ENCODE measurements at places on chromosomes 1 and 21. TPM values are rescaled to one million over a fixed set of nuclear protein-coding genes. Genes with fewer than 3 reads are reported as not detected.

DNA sequence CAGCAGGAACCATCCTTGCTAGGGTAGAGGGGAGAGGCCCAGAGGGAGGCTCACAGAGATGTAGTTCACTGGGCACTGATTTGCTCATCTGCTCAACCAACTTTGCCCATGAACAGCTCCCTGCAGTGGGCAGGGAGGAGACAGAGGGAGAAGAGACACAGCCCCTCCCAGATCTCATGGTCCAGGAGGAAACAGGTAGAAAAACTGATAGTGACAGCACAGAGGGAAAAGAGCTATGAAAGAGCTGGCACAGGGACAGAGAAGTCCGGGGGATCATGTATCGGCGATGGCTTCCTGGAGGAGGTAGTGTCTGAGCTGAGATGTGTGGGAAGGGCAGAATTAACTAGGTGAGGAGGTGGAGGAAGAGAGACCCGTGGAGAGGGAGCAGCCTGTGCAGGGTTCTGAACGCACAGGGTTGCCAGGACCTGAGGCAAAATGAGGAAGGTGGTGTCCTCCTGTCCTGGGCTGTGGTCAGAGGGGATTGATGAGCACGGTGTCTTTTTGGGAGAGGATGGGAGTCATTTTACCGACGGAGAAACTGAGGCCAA is 85.9 kb downstream of the PTPRU start:
- no peak for DNase-seq

- no peak for DNase-seq
Observed at GRCh38 chr1:98702976-98703375, 41.5 kb downstream of the SNX7 start.

GRCh38 chr1:219236933-219237610 is 63.4 kb downstream of the LYPLAL1 start:
- no peak for DNase-seq

Gene PLA2G2C
- polyA plus RNA-seq, result not detected

Gene A3GALT2
- polyA plus RNA-seq, result not detected

DNA sequence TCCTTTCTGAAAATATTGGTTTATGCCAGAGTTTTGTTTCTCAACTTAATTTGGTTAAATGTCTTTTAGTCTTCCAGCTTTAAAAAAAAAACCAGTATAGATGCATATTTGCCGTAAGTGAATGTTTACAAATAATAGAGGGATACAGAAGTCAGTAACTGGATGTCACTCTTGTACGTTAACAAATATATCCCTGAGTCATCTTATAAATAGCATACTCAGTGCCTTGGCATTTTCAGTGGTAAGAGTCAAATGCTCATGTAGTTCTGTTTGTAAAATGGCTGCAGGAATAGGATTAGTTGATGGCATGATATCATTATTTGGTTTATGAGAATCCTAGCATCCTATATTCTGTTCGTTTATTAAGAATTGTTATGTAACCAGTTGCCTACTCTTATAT is 55.4 kb downstream of the SPEN start:
- no peak for DNase-seq

Gene FCRL4
- not detected for polyA plus RNA-seq

GRCh38 chr1:1972976-1973715 is 30.4 kb downstream of the CFAP74 start:
- no peak for DNase-seq

GRCh38 chr1:156727926-156728598 is at the start of gene METTL25B:
METTL25B (plus strand) TSS chr1:156728469; CDS start chr1:156729105, 636 bp downstream.
- DNase-seq, result no peak

Gene ARMH1
- 2.9 TPM for polyA plus RNA-seq

DNA sequence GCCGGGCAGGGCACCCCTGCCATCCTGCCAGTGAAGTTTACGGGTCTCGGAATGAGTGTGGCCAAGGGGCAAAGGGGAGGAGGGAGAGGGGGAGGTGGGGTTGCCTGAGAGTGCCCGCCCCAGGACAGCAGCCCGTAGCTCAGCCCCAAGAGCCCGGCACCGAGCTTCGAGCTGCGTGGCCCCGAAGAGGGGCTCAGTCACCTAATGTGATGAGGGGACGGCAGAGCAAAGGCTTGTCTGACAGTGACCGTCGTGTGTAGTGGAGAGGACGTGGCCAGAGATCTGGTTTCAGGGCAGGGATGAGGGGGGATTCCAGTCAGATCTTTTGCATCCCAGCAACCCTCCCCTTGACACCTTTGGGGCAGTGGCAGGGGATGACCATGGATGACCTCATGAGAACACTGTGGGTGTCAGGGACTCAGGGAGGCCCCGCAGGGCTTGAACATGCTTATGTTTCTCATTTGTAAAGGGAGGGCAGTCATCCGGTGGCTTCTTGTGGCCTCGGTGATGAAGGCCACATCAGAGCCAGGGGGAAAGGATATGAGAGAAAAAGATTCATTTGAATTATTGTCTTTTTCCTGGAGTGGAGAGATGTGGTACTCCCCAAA is 1.1 kb upstream of the TRPM2 start:
- DNase-seq, result no peak

Gene CR1L
- polyA plus RNA-seq, result 0.96 TPM

Gene RORC
- 0.83 TPM for polyA plus RNA-seq

DNA sequence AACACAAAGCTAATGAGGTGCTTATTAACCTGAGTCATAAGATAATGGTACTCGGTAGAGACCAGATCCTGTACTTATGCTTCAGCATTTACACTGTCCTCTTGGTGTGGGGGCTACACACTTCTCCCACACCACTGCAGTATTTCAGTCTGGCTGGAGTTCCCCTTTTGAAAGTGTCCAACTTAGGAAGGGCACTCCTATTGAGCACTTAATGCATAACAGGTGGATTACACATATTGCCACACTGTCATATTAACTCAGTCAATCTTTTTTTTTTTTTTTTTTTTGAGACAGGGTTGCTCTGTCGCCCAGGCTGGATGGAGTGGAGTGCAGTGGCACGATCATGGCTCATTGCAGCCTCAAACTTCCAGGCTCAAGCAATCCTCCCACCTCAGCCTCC is 1.5 kb downstream of the GPATCH4 start:
- DNase-seq, result no peak

DNA sequence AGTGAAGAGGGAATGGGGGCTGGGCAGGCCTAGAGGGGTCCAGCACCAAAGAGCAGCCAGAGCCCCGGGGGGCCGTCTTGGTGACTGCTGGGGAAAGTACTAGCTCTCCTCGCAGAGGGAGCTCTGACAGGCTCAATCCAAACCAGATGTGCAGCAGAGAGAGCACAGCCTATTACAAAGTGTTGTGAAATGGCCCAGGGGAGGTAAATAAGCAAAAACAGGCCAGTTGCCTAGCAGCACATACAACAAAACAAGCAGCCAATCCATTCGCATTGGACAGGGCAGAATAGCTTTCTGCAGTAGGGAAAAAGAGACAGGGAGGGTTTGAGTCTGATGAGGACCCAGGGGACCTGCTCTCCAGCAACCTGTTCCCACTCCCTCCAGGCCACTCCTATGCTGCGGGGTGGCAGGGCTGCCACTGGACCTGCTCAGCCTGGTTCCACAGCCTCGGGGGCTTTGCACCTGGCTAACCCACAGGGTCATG is 239.6 kb upstream of the FGGY start:
- DNase-seq, result peak; percentile 71

DNA sequence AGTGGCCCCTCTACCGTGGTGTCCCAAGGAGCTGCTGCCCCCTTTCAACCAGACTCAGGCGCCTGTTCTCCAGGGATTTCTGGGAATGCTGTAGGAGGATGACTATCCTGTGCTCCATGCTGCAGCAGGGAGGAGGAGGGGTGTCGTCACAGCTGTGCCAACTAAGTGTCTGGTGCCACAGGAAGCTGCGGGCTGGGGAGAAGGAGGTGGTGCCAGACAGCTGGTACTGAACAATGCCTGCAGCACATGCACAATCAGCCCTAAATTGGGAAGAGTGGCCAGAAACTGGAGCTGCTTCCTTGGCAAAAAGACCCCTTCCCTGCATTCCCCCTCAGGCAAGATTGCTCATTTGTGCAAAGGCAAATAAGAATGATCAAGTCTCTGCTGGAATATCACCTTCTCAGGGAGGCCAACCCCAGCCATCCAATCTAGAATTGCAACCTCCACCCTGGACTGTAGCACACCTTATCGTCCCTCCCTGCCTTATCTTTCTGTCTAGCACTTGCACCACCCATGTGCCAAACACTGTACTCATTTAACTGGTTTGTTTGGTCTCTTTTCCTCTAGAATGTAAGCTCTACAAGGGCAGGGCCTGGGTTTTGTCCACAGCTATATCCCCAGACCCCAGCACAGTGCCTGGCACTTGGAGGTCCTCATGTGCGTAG is 33.3 kb downstream of the LAMB3 start:
- DNase-seq, result no peak

DNA sequence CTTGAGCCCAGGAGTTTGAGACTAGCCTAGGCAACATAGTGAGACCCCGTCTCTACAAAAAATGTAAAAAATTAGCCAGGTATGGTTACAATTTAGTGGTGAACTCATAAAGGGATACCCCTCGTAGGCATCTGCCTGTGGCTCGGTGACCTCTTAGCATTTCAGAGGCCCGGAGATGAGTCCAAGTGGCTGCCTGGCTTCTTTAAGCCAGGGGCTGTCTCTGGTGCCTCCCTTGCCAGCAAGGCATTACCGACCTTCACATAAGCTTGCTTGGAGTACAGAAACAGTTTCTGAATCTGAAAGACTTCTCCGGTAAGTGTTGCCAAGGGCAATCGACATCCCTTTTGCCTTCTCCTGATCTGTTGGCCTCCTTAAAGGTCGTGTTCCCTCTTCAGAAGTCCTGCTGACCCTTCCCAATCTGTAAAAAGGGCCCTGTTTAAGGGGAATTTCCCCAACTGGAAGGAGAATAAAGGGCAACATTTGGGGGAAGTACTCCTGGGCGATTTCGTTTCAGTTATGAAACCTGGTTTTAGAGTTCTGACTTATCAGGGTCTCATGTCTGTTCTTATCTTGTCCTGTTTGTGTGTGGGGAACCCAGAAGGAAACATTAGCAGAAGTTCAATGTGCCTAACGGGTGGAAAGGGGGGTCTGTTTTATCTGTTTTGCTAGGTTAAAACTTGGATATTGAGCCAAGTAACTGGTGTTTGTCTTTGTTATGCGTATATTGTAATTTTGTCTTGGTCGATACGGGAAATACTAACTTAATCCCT is 32.9 kb downstream of the KIFAP3 start:
- DNase-seq, result no peak

- DNase-seq, result no peak
Observed at GRCh38 chr1:195306281-195306680, 1302.0 kb downstream of the KCNT2 start.

DNA sequence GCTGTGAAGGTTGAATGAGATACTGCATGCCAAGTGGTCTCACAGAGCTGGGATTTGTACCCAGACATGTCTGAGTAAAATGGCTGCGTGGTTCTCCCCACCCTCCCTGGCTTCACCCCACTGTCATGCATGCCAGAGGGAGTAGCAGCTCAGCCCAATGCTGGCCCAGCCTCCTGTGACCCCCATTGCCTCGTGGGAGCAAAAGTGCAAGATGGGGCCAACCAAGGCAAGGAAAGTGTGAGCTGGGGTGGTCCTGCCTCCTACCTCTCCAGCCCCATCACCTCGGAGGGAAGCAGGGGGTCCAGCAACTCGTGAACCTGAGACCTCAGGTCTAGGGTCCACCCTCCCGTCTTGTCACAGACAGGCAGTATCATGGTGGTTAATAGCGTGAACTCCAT is 209.8 kb upstream of the GRIK3 start:
- DNase-seq, result no peak

- DNase-seq, result no peak
Observed at GRCh38 chr21:41611966-41612606, 104.1 kb upstream of the TMPRSS2 start.

- DNase-seq, result no peak
Observed at GRCh38 chr1:212952641-212952976, 2.3 kb downstream of the VASH2 start.

- no peak for DNase-seq
Observed at GRCh38 chr1:14362331-14362730, 236.2 kb upstream of the KAZN start.

DNA sequence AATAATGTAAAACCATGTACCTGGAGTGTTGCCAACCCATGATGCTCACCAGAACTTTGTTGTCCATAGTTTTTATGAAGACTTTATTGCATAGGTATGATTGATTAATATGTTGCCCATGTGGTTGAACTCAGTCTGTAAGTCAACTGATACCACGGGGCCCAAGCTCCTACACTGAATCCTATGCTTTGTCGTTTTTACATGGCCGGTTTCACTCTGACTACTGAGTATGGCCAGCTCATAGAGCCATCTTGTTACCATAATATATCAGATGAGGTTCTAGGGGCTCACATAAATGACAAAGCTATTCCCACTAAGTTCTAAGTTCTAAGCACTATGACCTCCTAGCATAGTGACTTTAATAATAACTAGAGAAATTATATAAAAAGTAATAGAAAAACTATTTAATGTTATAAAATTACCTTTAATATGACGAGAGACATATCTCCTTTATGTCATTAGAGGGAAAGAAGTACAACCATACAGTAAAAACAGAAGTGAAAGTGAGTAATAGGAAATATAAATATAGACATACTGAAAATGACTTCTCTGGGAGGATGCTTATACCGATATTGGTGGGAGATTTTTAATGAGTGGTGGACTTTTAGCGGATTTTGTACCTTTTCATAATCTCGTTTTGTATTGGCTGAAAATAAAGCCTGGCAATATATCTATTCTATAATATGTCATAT is 983.4 kb upstream of the PRMT6 start:
- DNase-seq, result no peak

Gene NHLH1
- polyA plus RNA-seq, result 0.06 TPM

- no peak for DNase-seq
Observed at GRCh38 chr1:10910681-10911489, 101.6 kb upstream of the TARDBP start.

Gene HOOK1
- polyA plus RNA-seq, result 68.5 TPM
